ENCODE measurements at places on chromosomes 2 and 18. TPM values are rescaled to one million over a fixed set of nuclear protein-coding genes. Genes with fewer than 3 reads are reported as not detected.
A peak's percentile ranks its signal among the peaks of the same experiment; 100 is the strongest.

GRCh38 chr2:225070811-225071210 lies 28.5 kb upstream of the DOCK10 start:
- no peak for DNase-seq

- peak; percentile 31 for DNase-seq
Observed at GRCh38 chr2:207772081-207772843, 2.6 kb upstream of the FZD5 start.

Gene DCDC2C
- total RNA-seq: not detected

Gene CPS1
- total RNA-seq: 4.9 TPM

DNA sequence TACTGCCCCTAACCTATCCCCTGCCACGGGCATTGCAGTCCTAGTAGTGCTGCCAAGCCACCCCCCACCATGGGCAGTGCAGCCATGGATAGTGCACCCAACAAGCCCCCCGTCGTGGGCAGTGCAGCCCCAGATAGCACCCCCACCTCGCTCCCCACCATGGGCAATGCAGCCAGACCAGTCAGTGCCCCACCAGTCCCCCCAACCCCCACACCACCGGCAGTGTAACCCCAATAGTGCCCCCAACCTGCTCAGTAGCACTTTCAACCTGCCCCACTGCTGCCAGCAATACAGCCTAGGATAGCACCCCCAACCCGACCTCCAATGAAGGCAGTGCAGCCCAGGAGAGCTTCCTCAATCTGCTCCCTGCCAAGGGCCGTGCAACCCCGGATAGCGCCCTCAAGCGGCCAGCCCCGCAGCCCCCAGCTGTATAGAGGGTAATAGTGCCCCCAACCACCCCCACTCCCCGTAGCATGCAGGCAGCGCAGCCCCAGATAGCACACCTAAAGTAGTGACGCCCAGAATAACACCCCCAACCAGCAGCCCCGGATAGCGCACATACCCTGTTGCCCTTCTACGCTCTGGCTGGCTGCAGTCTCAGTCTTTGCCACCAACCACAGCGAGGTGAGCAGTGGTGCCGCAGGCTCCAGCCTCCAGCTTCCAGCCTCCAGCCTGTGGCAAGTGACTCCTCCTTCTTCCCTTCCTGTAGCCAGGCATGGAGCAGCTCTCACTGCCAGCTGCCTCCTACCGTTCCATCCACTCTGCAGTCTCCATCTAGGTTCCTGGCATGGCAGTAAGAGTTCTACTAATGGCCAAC lies 45.4 kb upstream of the ANKRD62 start:
- DNase-seq: no peak

- DNase-seq: no peak
Observed at GRCh38 chr18:45833846-45834245, 8.4 kb downstream of the SIGLEC15 start.

GRCh38 chr2:135688978-135689377 lies 52.7 kb upstream of the UBXN4 start:
- no peak for DNase-seq

- no peak for DNase-seq
Observed at GRCh38 chr2:32732912-32733472, 105.1 kb downstream of the TTC27 start.

DNA sequence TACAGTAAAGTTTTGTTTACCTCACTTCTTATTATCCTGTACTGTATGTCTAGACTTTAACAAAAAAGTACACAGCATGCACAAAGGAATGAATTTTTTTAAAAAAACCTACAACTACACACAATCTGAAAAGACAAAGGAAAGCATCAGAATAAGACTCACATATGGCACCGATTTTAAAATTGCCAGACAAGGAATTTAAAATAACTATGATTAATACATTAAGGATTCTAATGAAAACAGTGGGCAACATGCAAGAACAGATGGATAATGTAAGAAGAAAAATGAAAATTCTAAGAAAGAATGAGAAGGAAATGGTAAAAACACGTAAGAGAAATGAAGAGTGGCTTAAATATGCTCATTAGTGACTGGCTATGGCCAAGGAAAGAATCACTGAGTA lies 638.2 kb downstream of the FBXO15 start:
- DNase-seq: no peak

- DNase-seq: no peak
Observed at GRCh38 chr2:12091201-12091806, 344.9 kb downstream of the LPIN1 start.

Gene RGPD4
- not detected for total RNA-seq

Gene C2orf78
- not detected for total RNA-seq

GRCh38 chr2:28390746-28391563 lies 1.7 kb upstream of the FOSL2 start:
- DNase-seq: peak; percentile 90

- DNase-seq: no peak
Observed at GRCh38 chr18:67875060-67875459, 358.5 kb upstream of the DSEL start.

Gene FBXO36
- total RNA-seq: 1.5 TPM

Gene ITPRID2
- total RNA-seq: 34.2 TPM

GRCh38 chr2:222969491-222969890 lies 82.5 kb upstream of the KCNE4 start:
- no peak for DNase-seq

GRCh38 chr2:158125756-158126498 lies 24.3 kb downstream of the UPP2 start:
- DNase-seq: no peak

Gene TMEM127
- total RNA-seq: 51.6 TPM

Gene CCDC148
- total RNA-seq: 3.6 TPM

Gene CDK5R2
- total RNA-seq: not detected

Gene ODC1
- total RNA-seq: 86.8 TPM

DNA sequence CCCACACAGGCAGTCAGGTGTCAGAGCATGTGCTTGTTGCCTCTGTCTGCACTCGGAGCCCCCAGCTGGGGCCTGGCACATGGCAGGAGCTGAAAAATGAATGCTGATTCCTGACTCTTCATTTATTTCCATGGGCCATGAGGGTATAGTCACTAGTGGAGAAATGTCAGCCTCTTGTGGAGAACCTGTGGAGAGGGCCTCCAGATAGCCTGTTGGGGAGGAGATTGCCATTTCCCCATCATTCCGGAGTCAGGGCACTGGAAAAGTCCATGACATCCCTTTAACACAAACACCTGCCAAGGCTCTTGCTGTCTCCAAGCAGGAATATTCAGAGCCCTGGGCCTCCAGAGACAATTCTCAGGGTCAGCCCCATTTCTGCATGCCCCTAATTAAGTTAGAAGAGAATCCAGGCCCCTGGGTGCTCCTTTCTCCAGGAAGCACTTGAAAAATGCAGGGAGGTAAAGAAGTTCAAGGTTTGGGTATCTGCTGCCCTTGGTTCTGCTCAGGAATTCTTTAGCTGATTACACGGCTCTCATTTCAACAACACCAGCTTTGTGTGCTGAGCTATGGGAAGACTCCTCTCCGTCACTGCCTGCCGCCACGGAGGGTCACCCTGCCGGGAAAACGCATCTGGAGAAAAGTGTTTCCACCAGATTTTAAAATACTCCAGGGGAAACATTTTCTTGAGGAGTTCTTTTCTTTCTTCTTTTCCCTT lies 311.3 kb downstream of the MYCN start:
- no peak for DNase-seq

Gene CHRND
- not detected for total RNA-seq

GRCh38 chr18:8121101-8121500 lies 488.1 kb upstream of the RAB12 start:
- no peak for DNase-seq

Data from ovary (tissue), 10 donors.